ENCODE measurements at places on chromosomes 3 and 15. TPM values are rescaled to one million over a fixed set of nuclear protein-coding genes. Genes with fewer than 3 reads are reported as not detected.

FLNB gene
- total RNA-seq, result 124 TPM

ZKSCAN7 gene
- 0.76 TPM for total RNA-seq

GOLGA6D gene
- not detected for total RNA-seq

DPH3 gene
- total RNA-seq, result 12.2 TPM

- no peak for ATAC-seq
These were observed 89.8 kb downstream of the LRRC3B start for GRCh38 chr3:26712211-26713026.

DNA sequence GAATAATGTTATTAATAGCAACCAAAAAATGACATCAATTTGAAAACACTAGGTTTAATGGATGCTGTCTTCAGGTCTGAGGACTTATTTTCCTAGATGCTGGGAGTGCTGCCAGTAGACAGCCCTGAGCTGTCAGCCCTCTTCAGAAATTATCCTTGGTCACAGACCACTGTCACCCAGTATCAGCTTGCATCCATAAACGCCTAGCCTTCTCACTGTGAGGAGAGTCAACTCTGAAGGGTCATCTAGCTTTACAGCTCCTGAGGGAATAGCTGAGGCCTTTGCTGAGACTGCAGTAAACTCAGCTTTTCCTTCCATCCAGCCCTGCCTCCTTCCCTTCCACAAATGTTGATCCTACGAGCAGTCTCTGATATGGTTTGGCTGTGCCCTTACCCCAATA, 19.4 kb upstream of the MNS1 start:
- no peak for ATAC-seq

- no peak for ATAC-seq
These were observed 473.4 kb downstream of the AGBL1 start for GRCh38 chr15:86553108-86553507.

- ATAC-seq, result no peak
These were observed 26.3 kb upstream of the GOLGA6C start for GRCh38 chr15:75231836-75232235.

DNA sequence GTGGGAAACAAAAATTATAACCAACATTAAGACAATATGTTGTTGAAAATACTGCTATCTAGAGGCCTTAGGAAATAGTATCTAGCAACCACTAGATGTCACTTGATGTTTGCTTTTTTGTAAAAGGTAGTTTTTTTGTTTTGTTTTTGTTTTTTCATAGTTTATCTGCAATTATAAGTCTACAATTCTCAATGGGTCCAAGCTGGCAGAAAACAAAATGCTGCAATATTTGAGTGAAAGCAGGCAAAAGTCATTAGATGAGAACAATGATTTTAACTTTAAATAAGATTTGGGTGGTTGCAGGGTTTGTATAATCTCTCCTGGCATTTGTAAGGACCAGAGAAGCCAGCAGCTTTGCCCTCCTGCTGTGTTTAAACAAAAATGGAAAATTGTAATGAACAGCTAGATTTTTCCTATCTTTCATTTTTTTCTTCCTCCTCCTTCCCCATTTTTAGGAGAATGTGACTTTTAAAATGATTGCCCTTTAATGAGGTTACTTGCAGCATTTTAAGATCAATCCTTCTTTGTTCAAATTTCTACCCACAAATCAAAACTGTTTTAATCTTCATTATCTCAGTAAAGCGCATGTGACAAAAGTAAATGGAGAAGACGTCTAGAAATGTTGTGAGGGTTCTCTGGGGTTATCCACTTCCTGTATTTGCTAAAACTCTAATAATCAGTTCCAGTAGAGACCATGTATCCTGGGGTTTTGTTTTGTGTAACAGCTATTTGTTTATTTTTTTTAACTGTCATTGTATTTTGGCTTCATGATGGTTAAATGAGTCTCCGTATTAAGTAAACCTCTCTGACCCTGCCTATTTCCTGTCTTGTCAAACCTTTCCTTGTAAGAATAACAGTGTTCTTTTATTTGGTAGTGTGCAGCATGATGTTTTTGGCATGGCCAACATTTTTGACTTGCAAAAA, 27.3 kb downstream of the DUT start:
- peak; percentile 43 for ATAC-seq

Data from esophagus mucosa (tissue), 1 donor.